ENCODE measurements at places on chromosomes 7 and 10.

DNA sequence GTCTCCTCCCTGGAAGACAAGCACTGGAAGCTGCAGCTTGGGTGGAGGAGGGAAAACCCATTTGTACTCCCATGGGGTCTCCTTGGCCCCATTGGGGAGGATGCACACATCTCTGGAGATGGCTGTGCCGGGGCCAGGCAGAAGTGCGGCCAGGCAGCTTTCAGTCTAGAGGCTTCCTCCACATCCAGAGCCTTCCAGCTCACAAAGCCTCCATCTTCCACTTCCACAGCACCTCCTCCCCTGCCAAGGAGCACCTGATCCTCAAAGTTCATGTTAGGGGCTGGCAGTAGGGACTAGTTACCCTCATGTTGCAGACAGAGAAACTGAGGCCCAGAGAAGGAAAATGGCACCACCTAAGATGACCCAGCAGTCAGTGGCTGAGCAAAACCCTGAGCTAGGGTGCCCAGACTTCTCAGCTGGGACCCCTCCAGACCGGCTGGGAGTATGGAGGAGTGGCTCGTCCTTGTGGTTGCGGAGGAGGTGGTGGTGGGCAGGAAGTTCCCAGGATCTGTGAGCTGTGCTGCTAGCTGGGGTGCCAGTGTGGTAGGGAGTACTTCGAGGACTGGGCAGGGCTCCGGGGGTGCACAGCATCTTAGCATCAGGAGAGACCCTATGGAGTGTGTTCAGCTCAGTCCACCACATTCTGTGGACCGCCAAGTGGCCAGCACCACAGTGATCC is 44.2 kb downstream of the ADCYAP1R1 start:
- no peak for DNase-seq

GRCh38 chr10:4685904-4686643 is 139.9 kb upstream of the AKR1E2 start:
- DNase-seq = no peak

GRCh38 chr7:131057794-131058070 is 269.9 kb upstream of the MKLN1 start:
- no peak for DNase-seq

GRCh38 chr10:30751678-30752331 is 122.3 kb upstream of the LYZL2 start:
- DNase-seq = peak; percentile 73

GRCh38 chr7:131057015-131057793 is 270.5 kb upstream of the MKLN1 start:
- DNase-seq = no peak

- no peak for DNase-seq
Observed at GRCh38 chr10:126646110-126646509, 24.4 kb downstream of the C10orf90 start.

DNA sequence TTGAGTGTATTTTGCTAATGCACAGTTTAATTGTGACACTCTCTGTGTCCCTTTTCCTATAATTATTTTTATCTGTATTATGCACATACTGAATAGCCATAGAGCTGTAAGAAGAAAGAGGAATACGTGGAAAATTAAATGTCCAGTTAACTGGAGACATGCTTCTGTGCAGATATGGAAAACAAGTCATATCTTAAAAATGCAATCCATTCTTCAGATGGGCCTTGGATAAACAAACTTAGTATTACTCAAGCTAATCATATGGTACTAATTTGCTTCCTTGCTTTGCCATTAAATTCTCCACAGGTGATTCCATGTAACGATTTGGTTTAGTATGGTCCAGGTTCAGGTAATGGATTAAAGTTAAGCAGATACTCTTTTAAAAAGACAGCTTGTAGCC is 201.2 kb upstream of the CELF2 start:
- no peak for DNase-seq

DNA sequence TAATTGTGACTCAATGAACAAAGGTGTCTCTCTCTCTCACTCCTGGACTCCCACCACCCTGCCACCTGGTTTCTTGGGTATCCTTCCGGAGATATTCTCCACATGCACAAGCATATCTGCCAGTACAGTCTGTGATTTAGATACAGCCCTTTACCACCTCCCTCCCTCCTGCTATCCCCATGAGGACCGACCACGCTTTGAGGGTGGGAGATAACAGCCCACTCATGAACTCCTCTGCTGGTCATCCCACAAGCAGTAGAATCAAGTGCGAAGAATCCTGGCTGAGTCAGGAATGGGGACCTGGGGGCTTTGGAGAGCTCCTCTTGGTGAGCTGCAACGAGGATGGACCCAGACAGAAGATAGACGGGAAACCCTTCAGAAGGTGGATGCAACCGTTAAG is 28.2 kb upstream of the MXI1 start:
- DNase-seq = no peak

- DNase-seq = no peak
Observed at GRCh38 chr10:63630931-63631680, 109.9 kb downstream of the REEP3 start.

DNA sequence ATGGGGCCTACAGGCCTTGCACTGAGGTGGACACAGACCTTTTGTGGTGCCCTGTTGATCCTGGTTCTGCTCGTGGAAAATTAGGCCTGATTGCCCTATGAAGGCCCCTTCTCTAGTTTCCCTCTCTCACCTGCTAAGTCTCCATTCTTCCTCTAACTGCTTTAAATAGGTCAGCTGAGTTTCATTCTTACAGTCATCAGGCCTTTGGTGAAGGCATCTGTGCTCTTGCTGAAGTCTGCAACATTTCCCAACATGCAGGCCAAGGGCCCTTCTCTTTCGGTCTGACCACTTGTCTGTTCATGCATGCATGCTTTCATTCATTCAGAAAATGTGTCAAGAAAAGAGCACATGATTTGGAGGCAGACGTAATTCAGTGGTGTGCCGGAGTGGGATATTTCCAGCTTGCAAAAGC is 244.0 kb downstream of the BUB3 start:
- DNase-seq = no peak

DNA sequence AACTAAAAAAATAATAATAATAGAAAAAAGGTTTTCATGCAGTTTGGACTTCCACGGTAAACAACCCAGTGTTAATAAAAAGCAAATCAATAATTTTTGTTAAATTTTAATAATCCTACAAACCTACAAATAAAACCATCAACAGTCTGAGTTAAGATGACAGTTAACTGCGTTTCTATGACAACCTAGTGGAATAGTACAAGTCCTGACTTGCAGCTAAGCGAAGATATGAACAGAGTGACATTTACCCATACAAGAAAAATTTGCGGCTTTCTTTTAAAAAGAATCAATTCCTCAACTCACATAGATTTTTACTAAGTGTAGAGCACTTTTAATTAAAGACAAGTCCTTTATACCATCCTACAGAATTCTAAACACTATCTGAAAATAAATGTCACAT is 35.6 kb downstream of the VPS41 start:
- DNase-seq = no peak

DNA sequence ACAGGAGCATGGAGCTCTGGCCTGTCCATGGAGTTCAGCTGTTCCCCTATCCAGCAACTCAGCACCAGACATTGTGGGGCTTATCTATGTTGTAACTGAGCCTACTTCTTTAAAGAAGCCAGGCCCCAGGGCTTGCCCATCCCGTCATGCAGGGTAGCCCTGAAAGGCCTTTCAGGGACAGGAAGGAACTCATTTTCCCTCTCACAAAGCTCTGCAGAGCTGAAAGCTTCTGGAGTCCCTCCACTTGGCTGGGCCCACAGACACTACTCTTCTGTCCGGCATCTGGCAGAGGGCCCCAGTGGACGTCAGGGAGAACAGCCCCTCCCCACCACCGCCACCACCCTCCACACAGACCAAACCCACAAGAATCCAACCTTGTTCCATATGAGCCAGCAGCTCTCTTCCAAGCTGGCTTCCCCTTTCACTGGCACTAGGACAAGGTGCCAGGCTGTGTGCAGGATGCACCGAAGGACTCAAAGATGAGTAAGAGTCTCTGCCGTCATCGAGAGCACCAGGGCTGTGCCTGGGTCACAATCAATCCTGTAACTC is 33.1 kb downstream of the DENND2A start:
- DNase-seq = no peak

DNA sequence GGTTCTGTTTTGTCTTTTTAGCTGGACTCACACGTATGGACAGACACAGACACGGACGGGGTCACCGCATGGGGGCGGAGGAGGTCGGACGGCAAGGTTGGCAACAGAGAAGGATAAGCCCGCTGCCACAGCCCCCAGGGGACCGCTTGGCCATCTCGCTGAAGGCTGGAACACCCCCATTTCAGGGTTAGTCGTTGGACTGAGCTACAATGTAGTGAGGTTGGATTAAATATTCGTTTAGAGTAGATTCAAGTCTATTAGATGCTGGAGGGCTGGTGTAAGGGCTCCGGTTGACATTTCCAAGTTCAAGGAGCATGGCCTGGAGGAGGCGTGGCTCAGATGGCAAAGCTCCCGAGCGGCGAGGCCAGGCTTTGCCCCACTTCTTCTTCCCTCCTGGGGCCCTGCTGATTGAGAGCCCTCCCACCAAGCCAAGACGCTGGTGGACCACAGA is 35.2 kb downstream of the PPIF start:
- no peak for DNase-seq

DNA sequence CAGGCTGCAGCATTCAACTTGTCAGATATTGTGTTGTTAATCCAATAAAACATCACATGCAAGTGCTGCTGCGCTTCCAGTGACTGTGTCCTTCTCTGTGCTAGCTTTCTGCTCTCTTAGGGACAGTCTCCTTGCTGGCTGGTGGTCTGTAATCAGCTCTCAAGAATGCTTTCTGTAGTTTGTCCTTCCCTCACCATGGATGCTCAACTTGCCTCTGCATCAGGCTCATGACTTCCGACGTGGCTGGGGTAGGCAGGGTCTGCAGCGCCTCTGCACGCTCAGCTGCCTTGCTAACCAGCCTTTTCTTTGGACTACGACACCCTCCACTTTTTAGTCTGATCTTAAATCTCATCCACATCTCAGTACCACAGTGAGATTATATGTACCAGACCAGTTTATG is 58.3 kb downstream of the MMRN2 start:
- DNase-seq = peak; percentile 64

DNA sequence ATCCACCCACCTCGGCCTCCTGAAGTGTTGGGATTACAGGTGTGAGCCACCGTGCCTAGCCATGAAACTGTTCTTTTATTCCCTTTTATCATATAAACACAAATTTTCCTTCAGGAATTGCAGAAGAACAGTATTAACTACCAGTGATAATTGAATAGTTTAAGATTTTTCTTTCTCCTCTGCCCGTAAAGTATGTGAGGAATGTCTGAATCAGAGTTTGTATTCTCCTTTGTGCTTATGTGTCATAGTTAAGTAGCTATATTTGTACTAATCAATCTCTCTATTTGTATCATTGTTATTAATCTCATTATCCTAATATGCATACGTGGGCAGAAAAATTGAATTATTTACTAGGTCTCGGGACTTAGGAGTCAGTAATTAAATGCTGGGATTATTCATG is 83.6 kb downstream of the ZNF277 start:
- DNase-seq = no peak

DNA sequence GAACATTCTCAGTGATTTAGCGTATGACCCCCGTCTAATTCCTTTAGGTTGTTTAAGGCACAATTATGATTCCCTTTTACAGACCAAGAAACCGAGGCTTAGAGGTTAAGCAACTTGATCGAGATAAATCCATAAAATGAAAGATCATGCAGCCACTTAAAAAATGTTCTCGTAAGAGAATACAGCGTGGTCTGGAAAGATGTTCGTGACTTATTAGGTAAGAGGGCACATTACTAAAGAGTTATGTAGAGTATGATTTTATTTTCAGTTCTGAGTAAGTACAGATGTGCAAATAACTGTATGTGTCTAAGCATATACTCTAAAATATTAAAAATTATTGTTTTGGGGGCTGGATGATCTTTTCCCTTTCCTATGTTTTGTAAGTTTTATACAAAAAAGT is 575.1 kb downstream of the PARD3 start:
- peak; percentile 34 for DNase-seq

GRCh38 chr10:104472505-104472904 is 118.9 kb downstream of the CFAP58 start:
- DNase-seq = no peak

DNA sequence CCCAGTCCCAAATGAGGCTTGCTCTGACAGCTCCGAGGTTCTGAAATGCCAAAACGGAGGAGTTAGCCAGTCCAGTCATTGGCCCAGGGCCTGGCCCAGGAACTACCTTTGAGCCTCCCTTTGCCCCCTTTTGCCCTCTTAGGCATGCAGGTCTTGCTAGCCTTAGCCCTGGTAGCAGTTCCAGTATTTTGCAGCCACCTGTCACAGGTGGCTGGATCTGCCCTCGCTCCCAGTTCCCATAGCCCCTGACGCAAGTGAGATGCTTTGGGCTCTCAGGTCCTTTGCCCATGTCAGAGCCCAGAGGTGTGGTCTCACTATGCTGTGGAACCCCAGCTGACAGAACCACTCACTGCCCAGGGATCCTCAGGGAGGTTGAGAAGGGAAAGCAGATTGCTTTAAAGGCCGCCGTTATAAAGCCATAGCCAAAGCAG is 42.0 kb downstream of the GPRIN2 start:
- DNase-seq = no peak

DNA sequence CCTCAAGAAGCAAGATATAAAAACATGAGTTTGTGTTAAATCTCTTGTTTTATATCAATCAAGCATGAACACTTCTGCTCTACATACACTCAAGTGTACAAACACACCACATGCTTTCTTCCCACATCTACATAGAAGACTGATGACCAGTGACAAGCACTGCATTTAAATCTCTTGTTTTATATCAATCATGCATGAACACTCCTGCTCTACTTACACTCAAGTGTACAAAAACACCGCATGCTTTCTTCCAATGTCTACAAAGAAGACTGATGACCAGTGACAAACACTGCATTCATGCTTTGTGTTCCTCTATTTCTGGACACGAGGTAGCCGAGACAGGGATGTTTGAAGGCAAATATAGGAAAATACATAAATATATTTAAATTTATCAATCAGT is 642.0 kb upstream of the PFKP start:
- DNase-seq = no peak

DNA sequence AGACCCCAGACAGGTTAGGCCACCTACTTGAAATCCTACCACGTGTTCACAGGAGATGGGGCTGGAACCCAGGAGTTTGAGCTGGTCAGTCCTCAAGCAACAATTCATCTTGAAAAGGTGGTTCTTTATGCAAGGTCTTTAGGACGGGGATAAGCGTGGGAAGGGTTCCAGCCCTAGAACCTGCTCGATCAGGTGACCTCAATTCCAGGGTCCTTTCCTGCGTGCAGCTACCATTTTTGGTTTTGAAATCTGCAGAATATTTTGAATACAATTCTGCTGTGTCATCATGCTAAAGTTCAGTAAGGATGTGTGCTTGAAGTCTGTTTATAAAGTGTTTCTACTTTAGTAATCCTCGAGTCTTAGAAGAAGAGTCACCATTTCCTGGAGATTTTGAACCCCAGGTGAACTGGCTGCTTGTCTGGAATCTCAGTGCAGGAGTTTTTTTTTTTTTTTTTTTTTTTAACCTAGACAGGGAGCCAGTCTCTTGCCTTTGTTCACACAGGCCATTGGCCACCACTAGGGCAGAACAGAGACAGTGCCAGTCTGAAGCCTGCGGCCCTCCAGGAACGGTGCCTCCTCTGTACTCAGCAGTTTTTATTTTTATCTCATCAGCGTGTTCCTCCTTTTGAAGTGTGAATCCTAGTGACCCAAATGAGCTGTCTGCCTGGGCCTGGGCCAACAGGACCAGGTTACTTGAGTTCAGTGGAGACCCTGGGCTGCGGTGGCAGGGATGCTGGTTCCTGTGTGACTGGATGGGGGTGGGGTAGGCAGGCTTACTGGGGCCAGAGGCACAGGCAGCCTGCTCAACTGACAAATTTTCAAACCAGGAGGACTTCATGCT is 54.6 kb downstream of the EEPD1 start:
- no peak for DNase-seq

- no peak for DNase-seq
Observed at GRCh38 chr10:3720228-3721019, 64.6 kb downstream of the KLF6 start.

GRCh38 chr7:71753956-71754664 is 622.2 kb downstream of the GALNT17 start:
- peak; percentile 33 for DNase-seq
